Mammary microvascular endothelial cell (primary cell): ENCODE measurements at places on chromosomes 7 and 10. TPM values are rescaled to one million over a fixed set of nuclear protein-coding genes. Genes with fewer than 3 reads are reported as not detected.

Gene NEUROG3
- not detected in 2 replicates for total RNA-seq

Gene CALHM3
- not detected in 2 replicates for total RNA-seq

Gene MOSPD3
- 13.2 and 16.8 TPM in 2 replicates for total RNA-seq

Gene AGBL3
- total RNA-seq: 2.1 and 2.8 TPM in 2 replicates

Gene HOGA1
- total RNA-seq: 0.07 and 0.10 TPM in 2 replicates

Gene GPR15LG
- not detected in 2 replicates for total RNA-seq

Gene UCMA
- total RNA-seq: not detected in 2 replicates

Gene LMOD2
- not detected in 2 replicates for total RNA-seq

Gene ZRANB1
- 10.0 and 11.3 TPM in 2 replicates for total RNA-seq

Gene KLF6
- total RNA-seq: 71.8 and 84.7 TPM in 2 replicates

Gene TACC2
- 15.8 and 20.7 TPM in 2 replicates for total RNA-seq

Gene ETV1
- 6.5 and 8.2 TPM in 2 replicates for total RNA-seq

Gene RAMP3
- total RNA-seq: 7.0 and 8.8 TPM in 2 replicates

Gene MMP21
- 0.07 TPM in 1 of 2 replicates, not detected in the other for total RNA-seq

Gene TDRD1
- total RNA-seq: 0.07 TPM in 1 of 2 replicates, not detected in the other

Gene TNS3
- 34.6 and 37.1 TPM in 2 replicates for total RNA-seq

Gene CYP3A7
- total RNA-seq: not detected in 2 replicates

Gene TMEM213
- total RNA-seq: not detected in 2 replicates

Gene FAM25G
- total RNA-seq: not detected in 2 replicates

Gene LRIT1
- total RNA-seq: not detected in 2 replicates

Gene CHST12
- total RNA-seq: 16.8 and 17.0 TPM in 2 replicates

Gene DPP6
- not detected in 2 replicates for total RNA-seq

Gene ZNF212
- 3.9 and 4.1 TPM in 2 replicates for total RNA-seq
